OCI-M1 (cell line): ENCODE measurements at places on chromosomes 7 and 10.

DNA sequence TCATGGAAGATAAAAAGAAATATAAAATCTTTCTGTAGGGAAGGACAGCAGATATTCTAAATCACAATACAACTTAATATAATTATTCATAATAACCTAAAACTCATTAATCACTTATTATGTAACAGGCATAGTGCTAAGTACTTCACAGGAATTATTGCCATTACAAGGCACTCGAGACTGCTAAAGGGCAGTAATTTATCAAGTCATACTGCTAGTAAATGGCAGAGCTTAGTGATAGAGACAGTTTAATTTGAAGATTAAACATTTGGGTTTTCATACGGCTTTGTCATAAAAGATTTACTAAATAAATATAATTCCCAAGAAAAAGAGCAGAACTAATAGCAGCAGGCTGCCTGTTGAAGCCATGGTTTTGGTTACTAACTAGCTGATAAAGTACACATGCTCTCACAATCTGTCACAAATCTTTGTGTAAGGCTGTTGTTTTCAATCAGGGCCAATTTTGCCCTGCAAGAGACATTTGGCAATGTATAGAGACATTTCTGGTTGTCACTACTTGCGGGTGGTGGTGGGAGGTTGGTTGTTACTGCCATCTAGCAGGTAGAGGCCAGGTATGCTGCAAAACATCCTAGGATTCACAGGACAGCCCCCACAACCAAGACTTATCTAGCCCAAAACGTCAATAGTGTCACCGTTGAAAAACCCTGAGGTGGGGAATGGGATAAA is 233.3 kb upstream of the CACNA2D1 start:
- no peak for DNase-seq

DNA sequence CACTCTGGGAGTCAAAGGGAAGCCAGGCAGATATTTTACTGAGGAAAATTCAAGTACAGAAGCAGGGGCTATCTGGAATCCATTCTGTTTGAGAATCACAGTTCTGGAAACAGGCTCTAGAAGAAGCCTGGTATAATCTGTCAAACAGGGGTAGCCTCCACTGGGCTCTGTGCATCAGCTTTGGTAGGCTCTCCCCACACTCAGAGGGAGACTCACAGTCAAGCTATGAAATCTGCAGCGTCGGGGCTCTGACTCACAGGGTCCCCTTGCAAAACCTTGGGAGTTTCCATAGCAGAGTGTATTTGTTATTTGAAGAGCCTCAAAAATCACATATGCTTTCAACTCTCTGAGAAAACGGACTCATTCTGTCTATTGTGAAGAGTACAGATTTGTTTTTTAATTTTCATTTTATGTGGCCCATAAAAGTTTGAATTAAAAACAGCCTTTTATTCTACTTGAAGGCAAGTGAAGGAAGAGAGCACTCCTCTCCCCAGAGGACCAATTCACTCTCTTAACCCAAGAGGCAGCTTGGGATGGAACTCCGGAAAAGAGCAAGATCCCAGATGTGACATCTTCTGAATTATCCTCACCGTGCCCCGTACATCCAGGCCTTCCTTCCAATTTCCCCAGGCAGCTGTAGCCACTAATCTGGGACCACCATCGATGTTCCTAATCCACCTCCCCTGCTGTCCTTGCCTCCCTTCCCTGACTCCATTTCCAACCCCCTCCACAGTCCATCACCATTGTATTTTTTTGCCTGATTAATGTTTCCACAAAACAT is 590.9 kb upstream of the MGMT start:
- no peak for DNase-seq

DNA sequence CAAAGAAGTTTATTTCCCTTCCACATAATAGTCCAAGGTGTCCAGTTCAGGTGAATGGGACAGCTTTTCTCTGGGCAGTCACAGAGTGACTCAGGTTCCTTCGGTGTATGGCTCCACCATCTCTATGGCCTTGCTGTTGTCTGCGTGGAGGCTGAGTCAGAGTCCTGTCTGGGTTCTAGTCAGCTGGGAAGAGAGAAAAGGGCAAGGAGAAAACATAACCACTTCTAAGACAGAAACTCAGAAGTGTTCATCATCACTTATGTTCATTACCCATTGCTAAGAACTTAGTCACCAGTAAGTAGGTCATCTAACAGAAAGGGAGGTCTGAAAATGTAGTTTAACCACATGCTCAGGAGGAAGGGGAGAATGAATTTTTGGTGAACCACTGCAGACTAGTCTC is 32.4 kb upstream of the CCDC7 start:
- DNase-seq: no peak

GRCh38 chr10:131436458-131436857 is 124.9 kb upstream of the TCERG1L start:
- DNase-seq: no peak

- peak; percentile 56 for DNase-seq
Measured at GRCh38 chr10:4514445-4515108, 311.4 kb upstream of the AKR1E2 start.

DNA sequence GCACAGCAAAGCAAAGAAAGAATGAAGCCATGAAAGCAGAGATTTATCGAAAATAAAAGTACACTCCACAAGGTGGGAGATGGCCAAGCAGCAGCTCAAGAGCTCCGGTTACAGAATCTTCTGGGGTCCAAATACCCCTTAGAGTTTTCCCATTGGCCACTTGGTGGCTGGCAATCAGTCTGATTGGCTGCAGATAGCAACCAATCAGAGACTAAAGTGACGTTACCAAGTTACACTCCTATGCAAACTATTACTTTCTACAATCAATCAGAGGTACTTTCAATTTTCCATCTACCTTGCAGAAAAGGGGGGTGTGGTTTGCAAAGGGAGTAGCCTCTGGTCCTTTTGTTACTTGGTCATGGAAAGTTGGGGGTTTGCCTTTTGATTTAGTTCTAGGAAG is 58.0 kb upstream of the AUTS2 start:
- no peak for DNase-seq

- DNase-seq: no peak
Measured at GRCh38 chr7:110388457-110388856, 702.5 kb upstream of the LRRN3 start.

GRCh38 chr10:11149807-11150141 is 132.1 kb downstream of the CELF2 start:
- DNase-seq: no peak

- no peak for DNase-seq
Measured at GRCh38 chr7:116741625-116742316, 69.8 kb downstream of the MET start.

DNA sequence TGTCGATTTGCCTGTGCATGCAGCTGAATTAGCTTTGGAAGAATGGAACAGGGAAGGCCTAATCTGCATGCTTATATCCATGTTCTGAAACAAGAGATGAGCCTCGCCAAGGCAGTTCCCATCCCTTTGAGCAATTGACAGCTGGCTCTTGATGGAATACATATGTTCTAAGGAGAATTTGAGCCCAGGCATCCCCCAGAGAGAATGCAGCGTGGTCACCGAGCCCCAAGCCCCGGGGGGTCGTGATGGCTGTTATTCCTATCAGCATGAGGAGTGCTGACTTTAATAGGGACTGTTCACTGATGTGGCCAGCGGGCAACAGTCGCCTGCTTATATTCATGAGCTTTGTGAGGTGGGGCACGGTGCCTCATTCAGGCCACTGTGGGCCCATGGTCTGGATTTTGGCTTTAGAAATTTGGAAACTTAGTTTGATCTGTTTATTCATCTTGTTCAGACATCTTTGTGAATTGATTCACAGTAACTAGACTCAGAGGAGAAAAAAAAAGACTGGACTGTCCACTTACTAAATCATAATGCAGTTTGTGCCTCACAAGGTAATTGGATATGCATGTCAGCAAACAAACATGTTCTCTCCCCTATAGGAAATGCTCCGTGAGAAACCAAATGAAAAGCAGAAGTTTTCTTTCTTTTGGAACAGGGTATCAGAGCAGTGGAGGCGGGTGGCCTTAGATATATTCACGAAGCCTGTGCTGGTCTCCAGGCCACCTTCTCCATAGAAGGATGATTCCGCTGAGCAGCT is 204.9 kb downstream of the CCDC3 start:
- DNase-seq: no peak

- no peak for DNase-seq
Measured at GRCh38 chr10:24951201-24952142, 934 bp downstream of the PRTFDC1 start.

DNA sequence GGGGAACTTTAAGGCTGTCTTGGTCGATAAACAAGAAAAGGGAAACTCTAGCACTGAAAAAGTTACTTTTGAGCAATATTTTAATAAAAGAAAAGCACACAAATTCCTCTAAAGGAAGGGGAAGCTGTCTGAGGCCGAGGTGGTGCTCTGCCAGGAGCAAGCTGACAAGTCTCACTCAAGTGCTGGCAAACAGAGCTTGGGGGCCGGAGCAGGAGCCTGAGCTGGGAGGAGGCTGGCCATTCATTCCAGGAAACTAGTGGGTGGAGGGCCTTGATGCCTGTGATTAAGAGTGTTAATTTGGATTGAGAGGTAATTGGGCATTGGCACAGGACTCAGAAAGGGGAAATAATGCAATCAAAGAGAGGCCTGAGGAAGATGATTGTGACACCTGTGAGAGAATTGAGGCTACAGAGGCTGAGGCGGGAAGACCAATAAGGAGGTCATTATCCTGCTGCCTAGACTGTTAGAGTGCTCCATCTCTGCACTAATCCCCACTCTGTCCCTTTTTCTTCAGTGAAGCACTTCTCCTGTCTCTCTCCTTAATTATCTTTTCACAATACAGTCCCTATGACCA is 154.9 kb upstream of the COL1A2 start:
- peak; percentile 80 for DNase-seq

- no peak for DNase-seq
Measured at GRCh38 chr7:43760861-43761260, 2.4 kb downstream of the BLVRA start.

GRCh38 chr10:63431962-63432797 is 33.6 kb downstream of the JMJD1C start:
- DNase-seq: no peak

- DNase-seq: peak; percentile 62
Measured at GRCh38 chr7:55641273-55641691, 69.0 kb upstream of the VOPP1 start.
